Body of pancreas (tissue), 4 donors: ENCODE measurements at places on chromosomes 3 and 15.

- no peak overlapping the region for H3K4me3 ChIP-seq
- H3K27me3 ChIP-seq: no peaks in the 10 kb centered on the region
- no peaks in the 10 kb centered on the region for H3K4me1 ChIP-seq
- H3K27ac ChIP-seq: no peak overlapping the region
- H3K36me3 ChIP-seq: no peaks in the 10 kb centered on the region
These were observed 38.4 kb downstream of the ABHD17C start for GRCh38 chr15:80733460-80733859.

- no peaks in the 10 kb centered on the region for H3K27me3 ChIP-seq
- no peak overlapping the region for H3K27ac ChIP-seq
- DNase-seq: no peak
- H3K4me3 ChIP-seq: no peak overlapping the region
- H3K36me3 ChIP-seq: no peaks in the 10 kb centered on the region
These were observed 61.6 kb downstream of the ATP1B3 start for GRCh38 chr3:141938011-141938500.

GRCh38 chr3:76668653-76669052, 371.2 kb upstream of the ROBO2 start:
- no peak overlapping the region for H3K4me3 ChIP-seq
- no peak for DNase-seq
- H3K27me3 ChIP-seq: no peaks in the 10 kb centered on the region
- no peaks in the 10 kb centered on the region for H3K4me1 ChIP-seq
- H3K27ac ChIP-seq: no peak overlapping the region

- DNase-seq: no peak
- H3K27ac ChIP-seq: no peak overlapping the region
- H3K36me3 ChIP-seq: no peaks in the 10 kb centered on the region
- H3K27me3 ChIP-seq: no peaks in the 10 kb centered on the region
These were observed 874.1 kb downstream of the ZPLD1 start for GRCh38 chr3:103308921-103309320.

DNA sequence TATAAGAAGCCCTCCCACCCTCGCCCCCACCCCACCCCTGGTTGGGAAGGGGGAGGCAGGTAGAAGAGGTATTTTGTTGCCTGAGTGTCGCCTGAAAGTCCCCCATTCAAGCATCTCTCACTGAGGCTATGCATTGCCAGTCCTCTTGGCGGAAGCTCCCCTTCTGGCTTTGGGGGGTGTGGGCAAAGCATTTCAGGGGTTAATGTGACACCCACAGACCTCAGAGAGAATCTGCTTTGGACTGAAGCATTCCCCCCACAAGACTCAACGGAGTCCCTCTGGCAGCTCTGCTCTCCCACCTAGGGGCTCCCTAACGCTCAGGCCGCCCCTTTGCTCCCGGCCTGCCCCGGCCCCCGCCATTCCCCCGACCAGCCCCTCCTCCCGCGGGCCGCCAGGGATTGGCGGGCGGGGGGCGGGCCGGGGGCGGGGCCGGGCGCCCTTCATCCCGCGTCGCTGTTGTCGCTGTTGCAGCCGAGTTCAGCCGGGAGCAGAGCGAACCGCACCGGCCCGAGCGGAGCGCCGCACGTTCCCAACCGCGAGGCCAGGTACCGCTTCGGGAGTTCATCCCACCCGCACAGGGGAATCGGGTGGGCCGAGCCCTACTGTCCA, at the start of gene SLC38A3:
TSS of gene SLC38A3 (plus strand) at position 468 of the 609 bp plus-strand sequence. CDS start 8,929 bp downstream, outside the sequence.
- peak within 1 kb of the TSS; percentile 76 for H3K27ac ChIP-seq
- peak within 1 kb of the TSS; percentile 53 for H3K4me3 ChIP-seq
- H3K27me3 ChIP-seq: no peaks in the 10 kb centered on the region
- peak; percentile 73 for DNase-seq
- peaks cover 84% of the 10 kb centered on the region for H3K4me1 ChIP-seq

DNA sequence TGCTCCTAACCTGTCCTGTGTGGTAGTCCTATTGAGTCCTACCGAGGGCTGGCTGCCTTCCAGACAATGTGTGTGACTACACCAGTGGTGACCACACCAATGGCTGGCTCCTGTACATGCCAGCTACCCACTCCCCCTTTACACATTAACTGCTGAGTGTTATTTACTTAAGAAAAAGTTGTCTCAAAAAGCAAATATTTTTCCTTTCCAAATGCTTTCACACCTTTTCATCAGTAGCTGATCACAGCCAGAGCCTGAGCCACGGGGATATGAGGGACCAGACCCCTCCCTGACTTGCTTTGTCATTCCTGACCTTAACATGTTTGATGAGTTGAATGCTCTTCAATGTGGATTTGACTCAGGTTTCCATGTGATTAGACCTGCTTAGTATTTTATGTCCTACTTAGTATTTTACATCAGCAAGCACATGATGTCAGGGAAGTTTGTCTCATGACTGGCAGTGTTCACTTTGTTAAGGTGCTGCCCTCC, 29.6 kb upstream of the GREM1 start:
- peak; percentile 91 for DNase-seq
- H3K27ac ChIP-seq: no peak overlapping the region
- H3K27me3 ChIP-seq: no peaks in the 10 kb centered on the region
- no peaks in the 10 kb centered on the region for H3K36me3 ChIP-seq
- no peak overlapping the region for H3K4me3 ChIP-seq

DNA sequence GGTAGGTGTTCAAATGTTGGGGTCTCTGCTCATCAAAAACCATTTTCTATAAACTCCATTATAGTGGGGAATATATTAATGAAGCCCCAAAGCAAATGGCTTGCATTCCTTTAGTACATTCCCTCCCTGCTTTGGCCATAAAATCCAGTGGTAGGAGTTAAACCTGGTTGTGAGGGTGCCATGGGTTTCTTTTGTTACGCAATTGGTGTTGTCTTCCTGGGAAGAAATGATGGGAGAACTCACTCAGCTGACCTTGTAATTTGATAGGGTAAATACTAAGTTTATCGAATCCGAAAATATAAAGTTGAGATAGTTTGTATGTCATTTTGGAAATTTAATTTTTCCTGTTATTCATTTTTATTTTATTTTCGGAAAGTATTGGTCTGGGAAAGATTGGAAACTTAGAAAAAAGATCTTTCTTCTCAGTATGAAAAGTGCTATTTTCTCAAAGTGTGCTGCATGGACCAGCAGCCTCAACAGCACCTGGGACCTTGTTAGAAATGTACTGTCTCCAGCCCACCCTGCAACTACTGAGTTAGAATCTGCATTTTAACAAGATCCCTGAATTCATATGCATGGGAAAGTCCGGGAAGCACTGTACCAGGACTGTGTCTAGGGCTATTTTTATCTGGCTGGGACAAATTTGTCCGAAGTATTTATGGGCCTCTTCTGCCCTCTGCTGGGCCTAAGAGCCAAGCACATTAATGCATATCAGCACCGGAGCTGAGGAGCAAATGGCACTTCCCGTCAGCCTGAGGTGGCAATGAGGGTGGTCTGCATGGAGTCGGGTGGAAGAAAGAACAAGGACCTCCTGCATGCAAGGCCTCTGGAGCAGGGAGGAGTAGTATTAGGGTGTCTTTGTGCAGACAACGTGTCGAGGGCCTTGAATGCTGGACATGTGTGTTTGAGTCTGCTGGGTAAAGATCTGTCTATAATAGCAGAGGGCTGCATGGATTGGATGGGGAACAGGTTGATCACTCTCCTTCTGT, 54.7 kb downstream of the FAM81A start:
- no peaks in the 10 kb centered on the region for H3K27me3 ChIP-seq
- H3K4me1 ChIP-seq: peaks cover 9% of the 10 kb centered on the region
- peak; percentile 68 for DNase-seq
- H3K36me3 ChIP-seq: no peaks in the 10 kb centered on the region
- H3K4me3 ChIP-seq: no peak overlapping the region

DNA sequence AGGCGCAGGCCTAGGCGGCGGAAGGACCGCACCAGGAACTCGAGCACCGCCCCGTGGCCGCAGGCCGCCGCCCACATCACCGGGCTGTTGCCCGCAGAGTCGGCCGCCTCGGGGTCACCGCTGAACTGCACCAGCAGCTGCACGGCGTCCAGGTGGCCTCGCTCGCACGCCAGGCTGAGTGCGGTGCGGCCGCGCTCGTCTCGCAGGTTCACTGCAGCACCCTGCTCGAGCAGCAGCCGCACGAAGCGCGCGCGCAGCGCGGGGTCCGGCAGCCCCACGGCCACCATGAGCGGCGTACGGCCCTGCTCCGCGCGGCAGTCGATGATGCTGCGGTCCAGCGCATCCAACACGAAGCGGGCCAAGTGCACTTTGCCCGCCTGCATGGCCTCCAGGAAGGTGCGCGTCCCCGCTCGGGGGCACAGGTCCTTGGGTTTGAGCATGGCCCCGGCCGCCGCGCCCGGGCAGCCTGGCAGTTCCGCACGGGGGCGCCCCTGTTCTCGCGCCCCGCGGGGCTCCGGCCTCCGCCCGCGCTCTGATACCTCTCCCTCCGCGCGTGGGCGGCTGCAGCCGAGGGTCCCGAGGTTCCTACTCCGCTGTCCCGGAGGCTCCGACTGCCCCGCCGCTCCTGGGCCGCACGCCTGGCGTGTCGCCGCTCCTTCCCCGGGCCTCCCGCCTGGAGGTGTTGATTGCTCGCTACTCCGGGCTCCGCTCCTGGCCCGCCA, 556 bp downstream of the ANKRD63 start:
- peak overlapping the region; percentile 21 for H3K4me3 ChIP-seq
- peaks cover 23% of the 10 kb centered on the region for H3K27me3 ChIP-seq
- no peak overlapping the region for H3K27ac ChIP-seq

DNA sequence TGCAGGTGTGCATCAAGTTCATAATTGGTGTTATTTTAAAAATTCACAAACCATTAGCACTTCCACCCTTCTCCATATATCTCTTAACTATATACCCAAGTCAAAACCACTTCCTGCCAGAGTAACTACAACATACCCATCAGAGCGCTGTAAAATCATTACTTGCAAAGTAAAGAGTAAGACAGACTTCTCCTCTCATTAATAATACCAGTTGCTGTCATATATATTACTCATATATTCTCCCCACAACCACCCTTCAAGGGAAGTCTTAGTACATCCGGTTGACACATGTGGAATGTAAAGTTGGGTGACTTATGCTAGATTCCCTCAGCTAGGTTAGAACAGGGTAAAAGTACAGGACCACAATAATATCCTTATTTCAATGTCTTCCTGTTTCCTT, 5.6 kb downstream of the TERC start:
- no peaks in the 10 kb centered on the region for H3K27me3 ChIP-seq
- H3K4me1 ChIP-seq: peaks cover 7% of the 10 kb centered on the region
- DNase-seq: no peak
- no peak overlapping the region for H3K27ac ChIP-seq
- H3K36me3 ChIP-seq: no peaks in the 10 kb centered on the region

- H3K4me3 ChIP-seq: no peak overlapping the region
- H3K27me3 ChIP-seq: no peaks in the 10 kb centered on the region
- DNase-seq: no peak
- no peaks in the 10 kb centered on the region for H3K36me3 ChIP-seq
These were observed 227.9 kb upstream of the NR2F2 start for GRCh38 chr15:96102631-96103030.

DNA sequence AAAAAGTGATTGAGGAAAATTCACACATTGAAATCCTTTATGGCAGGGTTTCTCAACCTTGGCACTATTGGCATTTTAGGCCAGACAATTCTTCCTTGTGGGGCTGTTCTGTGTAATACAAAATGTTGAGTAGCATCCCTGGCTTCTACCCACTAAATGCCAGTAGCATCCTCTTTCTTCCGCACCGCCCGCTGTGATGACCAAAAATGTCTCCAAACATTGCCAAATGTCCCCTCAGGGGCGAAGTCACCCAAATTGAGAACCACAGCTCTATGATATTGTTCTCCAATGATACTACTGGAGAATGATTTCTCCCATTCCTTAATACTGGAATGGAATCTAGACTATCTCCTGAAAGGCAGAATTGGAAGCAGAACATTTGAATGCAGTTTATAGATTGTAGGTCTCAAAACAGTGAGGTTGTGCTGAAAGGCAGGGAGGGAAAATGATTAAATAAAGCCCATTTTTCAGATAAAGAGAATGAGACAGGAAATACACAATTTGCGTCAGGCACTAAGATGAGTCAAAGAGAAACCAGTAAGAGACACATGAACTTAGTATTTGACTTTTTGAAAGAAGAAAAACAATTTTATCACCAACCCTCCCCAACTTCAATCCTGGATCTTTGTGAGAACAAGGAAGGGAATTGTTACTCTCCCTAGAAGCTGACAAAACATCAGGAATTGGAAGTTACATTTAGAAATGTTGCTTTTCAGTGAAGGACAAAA, 101.6 kb upstream of the TNIK start:
- H3K36me3 ChIP-seq: no peaks in the 10 kb centered on the region
- no peak for DNase-seq
- H3K4me1 ChIP-seq: no peaks in the 10 kb centered on the region
- no peak overlapping the region for H3K4me3 ChIP-seq
- H3K27me3 ChIP-seq: no peaks in the 10 kb centered on the region

DNA sequence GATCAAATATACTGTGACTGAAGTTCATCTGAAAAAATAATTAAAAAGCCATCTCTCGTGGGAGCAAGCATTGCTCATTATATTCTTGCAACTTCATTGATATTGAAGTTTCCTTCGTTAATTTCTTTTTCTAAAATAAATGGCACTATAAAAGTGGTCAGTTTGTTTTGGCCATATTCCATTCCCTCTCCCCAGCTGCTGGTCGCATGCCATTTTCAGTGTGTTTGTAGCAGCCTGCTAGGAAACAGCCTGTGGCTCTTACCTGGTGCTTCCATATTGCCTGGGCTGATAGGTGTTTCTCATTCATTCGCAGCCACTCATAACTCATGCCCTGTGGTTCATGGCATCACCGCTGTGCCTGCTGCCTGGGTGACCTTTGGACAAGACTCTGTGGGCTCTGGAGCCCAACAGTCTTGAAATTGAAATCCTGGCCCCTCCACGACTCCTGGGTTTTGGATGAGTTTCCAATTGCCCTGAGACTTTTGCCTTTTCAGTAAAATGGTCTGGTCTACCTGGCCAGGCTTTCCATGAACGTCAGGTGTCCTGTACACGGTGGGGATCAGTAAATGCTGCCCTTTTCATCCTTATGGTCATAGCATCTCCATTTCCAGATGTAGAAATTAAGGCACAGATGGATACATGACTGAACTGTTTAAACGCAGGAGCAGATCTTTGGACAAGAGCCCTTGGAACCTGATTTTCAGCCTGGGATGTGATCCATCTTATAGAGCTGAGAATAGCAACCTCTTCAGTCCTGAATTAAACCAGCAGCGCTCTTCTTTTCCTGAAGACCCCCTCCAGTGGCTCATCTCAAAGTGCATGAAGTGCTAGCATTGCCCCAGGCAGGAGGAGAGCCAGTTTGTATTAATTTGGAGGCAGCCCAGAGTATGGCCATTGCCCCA, 69.4 kb downstream of the SLCO3A1 start:
- H3K36me3 ChIP-seq: no peaks in the 10 kb centered on the region
- H3K4me3 ChIP-seq: no peak overlapping the region

DNA sequence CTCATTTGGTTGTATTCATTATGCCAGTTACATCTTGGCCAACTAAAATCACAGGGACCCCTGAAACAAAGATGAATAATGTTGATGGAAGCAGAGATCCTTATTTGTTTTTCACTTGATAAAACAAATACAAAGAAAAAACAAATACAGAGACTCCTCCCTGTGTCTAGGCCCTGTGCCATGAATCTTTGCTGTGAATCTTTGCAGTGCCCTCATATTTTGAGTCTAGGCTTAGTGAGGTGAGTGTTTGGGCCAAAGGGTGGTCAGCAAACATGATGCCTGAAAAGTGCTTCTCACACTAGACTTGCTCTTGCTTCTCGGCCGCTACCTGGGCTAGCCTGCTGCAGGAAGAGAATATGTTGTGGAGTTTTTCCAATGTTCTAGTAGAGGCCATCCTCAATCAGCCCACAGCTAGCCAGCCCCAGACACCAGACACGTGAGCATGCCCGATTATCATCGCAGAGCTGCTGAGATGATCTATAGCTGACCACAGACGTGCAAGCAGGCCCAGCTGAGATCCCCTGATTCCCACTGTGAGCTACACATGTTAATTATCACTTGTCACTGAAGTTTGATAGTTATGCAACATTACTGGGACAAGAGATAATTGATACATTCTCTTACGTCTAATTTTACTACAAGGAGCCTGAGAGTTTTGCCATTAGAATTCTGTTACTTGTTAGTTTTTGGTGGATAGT, 191.4 kb downstream of the THRB start:
- no peaks in the 10 kb centered on the region for H3K27me3 ChIP-seq
- no peaks in the 10 kb centered on the region for H3K36me3 ChIP-seq
- peaks cover 18% of the 10 kb centered on the region for H3K4me1 ChIP-seq
- no peak for DNase-seq
